NCI-H1417 treated with DMSO at 0.1 percent for 48 hours (cell line): ENCODE measurements at places on chromosomes 16 and 17.

- DNase-seq: no peak
These were observed 44.7 kb upstream of the ICAM2 start for GRCh38 chr17:64065161-64065560.

- no peak for DNase-seq
These were observed 49.0 kb downstream of the MPRIP start for GRCh38 chr17:17091276-17091675.

DNA sequence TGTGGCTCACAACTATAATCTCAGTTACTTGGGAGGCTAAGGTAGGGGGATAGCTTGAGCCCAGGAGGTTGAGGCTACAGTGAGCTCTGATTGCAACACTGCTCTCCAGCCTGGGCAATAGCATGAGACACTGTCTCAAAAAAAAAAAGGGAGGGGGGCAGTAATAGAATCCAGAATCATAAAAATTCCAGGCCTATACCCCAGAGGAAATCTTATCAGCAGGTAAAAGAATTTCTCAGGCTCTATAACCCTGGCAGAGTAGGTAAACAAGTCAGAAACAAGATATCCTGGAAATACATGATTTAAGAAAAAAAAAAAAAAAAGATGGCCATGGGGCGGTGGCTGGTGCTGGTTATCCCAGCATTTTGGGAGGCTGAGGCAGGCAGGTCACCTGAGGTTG, 12.9 kb downstream of the SPAG9 start:
- DNase-seq: no peak

GRCh38 chr17:68693466-68693865, 92.3 kb upstream of the FAM20A start:
- no peak for DNase-seq

DNA sequence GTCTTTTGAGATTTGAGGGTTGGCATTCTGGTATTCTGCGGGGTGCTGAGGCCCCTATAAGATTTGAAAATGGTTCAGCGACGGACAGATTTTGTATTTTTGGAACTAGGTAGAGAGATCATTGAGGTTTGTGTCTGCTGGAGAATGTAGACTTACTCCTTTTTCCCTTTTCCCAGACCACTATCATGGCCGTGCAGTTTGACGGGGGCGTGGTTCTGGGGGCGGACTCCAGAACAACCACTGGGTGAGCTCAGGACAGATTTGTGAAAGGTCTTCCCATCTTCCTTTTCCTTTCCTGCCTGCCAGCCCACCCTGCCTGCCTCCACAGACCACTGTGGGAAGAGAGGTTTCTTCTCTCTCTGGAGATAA, 572 bp downstream of the PSMB6 start:
- DNase-seq: no peak

DNA sequence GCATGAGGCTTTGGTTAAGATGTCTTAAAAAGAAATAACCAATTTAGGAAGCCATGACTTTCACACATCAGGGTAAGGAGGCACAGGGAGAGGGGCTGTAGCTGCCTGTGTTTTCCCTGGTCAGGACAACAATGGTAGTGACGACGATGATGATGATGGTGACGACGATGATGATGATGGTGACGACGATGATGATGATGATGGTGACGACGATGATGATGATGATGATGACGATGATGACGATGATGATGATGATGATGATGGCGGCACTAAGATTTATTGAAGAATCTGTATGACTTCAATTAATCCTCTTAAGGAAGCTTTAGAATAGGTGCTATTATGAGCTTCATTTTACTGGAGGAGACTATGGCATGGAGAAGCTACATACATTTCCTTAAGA, 284.1 kb upstream of the TNRC6C start:
- no peak for DNase-seq
